ENCODE measurements at places on chromosomes 5 and 9.

- no peak for DNase-seq
These were observed 45.5 kb downstream of the RASA1 start for GRCh38 chr5:87313216-87313615.

DNA sequence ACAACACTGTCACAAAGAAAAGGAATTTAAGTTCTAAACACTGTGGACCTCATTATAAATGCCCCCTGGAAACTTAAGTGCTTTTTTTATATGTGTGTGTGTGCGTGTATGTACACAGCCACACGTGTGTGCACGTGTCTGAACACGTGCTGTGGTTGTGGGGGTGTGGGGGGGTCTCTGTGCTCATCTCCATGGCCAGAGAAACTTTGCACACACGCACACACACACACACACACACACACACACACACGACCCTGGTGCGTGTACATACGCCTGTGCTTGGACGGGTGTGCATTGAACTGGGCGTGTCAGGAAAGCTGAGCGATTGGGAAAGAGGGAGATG, 27.9 kb downstream of the AMBP start:
- no peak for DNase-seq

DNA sequence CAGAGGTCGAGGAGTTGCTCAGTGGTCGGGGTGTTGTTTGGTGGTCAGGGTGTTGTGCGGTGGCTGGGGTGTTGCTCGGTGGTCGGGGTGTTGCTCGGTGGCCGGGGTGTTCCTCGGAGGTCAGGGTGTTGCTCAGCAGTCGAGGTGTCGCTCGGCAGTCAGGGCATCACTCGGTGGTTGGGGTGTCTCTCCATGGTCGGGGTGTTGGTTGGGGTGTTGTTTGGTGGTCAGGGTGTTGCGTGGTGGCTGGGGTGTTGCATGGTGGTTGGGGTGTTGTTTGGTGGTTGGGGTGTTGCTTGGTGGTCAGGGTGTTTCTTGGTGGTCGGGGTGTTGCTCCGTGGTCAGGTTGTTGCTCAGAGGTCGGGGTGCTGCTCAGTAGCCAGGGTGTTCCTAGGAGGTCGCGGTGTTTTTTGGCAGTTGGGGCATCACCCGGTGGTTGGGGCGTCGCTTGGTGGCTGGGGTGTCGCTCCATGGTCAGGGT, 11.0 kb upstream of the GPSM1 start:
- no peak for DNase-seq

GRCh38 chr5:135641319-135641718, 62.5 kb upstream of the CXCL14 start:
- DNase-seq: no peak

DNA sequence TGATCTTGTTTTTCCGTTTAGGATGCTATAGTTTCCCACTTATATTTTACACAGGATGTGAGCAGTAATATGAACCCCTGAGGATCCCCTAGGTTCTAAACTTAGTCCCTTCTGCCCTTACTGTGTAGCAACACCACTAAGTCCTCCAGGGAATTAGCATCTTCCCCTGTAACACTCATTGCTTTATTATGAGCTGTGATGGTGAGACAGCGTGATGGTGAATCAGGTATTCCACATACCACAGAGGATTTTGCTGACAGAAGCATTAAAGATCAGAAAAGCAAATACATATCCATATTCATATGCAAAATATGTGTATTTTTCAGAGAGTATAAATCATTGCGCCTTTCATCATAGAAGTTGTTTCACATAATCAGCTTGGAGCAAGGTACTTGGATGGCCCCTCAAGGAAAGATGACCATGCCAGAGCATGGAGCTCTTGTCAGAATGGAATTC, 317.0 kb downstream of the ICE1 start:
- no peak for DNase-seq

Data from LoVo (cell line).